ENCODE measurements at places on chromosomes 13 and 19. TPM values are rescaled to one million over a fixed set of nuclear protein-coding genes. Genes with fewer than 3 reads are reported as not detected.

The CD177 gene
- total RNA-seq, result not detected

DNA sequence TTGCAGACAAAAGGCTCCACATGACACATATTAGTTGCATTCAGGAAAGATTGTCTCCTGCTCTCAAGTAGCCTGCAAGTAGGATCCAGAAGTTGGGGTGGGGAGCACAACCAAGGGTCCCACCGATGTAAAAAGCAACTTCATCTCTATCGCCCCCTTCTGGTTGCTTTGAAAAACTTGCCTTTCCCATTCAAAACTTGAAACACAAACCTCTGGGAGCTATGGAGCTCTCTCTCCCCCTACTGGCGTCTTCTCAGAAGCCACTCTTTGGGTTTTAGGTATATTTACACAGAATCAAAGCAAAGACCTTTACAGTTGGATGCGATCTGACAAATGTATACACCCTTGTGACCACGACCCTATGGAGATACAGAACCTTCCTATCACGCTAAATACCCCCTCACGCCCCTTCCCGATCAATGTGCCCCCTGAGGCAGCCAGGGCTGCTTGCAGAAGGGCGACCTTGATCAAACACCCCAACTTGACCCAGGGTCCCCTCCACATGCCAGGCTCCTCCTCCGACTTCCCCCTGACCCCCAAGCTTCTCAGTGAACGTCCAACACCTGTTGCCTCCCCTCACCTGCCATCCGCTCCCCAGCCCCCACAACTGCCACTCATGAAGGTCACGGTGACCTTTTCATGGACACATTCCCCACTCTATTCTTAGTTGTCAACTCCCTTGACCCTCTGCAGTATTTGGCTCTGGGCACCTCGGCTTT, 10.1 kb downstream of the NOSIP start:
- peak overlapping the region; percentile 48 for H3K4me3 ChIP-seq
- no peaks in the 10 kb centered on the region for H3K27me3 ChIP-seq
- peaks cover 24% of the 10 kb centered on the region for H3K36me3 ChIP-seq
- H3K27ac ChIP-seq, result peak overlapping the region; percentile 99
- peaks cover 72% of the 10 kb centered on the region for H3K4me1 ChIP-seq

DNA sequence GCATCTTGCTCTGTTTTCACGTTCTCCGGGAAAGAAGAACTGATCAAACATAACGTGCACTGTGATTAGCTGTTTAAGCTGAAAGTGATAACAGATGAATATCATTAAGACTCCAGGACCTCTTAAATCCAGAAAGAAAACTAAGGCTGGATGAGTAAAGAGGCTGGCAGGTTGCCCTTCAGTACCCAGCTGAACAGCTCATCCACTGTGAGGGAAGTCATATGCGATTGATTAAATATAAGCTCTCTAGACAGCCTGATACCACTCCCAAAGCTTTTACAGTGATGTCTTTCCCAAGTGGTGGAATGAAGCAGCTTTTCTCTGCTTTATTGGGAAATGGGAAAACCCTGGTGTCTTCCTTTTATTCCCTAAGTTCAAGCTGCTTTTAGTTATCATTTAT, 116.9 kb downstream of the EFNB2 start:
- H3K36me3 ChIP-seq, result no peaks in the 10 kb centered on the region
- H3K27ac ChIP-seq, result no peak overlapping the region
- no peak for DNase-seq
- H3K4me1 ChIP-seq, result no peaks in the 10 kb centered on the region
- H3K4me3 ChIP-seq, result no peak overlapping the region
- H3K27me3 ChIP-seq, result peaks cover 2% of the 10 kb centered on the region

GRCh38 chr19:56321254-56321988, 6.8 kb upstream of the ZSCAN5A start:
- no peaks in the 10 kb centered on the region for H3K36me3 ChIP-seq
- no peak overlapping the region for H3K27ac ChIP-seq
- DNase-seq, result no peak
- no peaks in the 10 kb centered on the region for H3K4me1 ChIP-seq
- no peaks in the 10 kb centered on the region for H3K27me3 ChIP-seq

DNA sequence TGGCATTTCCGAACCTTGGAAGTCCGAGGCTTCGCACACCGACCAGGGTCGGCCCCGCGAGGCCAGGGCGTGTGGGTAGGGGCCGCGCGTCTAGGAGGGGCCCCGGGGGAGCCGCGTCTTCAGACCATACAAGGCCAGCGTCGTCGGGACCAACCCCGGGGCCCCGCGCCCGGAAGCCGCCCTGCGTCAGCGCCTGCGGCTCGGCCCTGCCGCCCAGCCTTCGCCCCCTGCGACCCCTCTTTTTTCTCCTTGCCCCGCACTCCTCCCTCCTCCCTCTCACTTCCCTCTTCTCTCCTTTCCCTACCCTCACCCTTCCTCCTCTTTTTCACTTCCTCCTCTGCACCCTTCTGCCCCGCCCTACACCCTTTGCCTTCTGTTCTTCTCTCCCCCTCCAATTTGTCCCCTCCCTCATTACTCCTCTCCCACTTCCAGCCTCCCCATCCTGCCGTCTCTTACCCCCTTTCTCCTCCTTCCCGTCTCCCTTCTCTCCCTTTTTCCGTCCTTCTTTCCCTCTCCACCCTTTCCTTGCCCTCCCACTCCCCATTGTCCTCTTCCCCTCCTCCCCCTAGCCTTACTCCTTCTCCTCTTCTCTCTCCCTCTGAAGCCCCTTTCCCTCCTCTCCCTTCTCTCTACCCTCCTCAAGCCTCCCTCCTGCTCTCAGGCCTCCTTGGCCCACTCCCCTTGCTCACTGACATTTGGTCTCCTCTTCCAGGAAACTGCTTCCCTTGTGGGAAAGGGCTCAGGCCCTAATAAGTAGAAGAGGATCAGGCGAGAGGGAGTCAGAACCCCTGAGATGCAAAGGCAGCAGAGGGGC, 2.2 kb upstream of the PLEKHG2 start:
- H3K4me1 ChIP-seq, result peaks cover 47% of the 10 kb centered on the region
- DNase-seq, result peak; percentile 77
- H3K27ac ChIP-seq, result peak overlapping the region; percentile 96

The VAV1 gene
- total RNA-seq, result 105 TPM

GRCh38 chr19:2740314-2740656, 468 bp upstream of the SLC39A3 start:
- peak overlapping the region; percentile 89 for H3K4me3 ChIP-seq
- H3K27ac ChIP-seq, result no peak overlapping the region

The FFAR1 gene
- not detected for total RNA-seq

DNA sequence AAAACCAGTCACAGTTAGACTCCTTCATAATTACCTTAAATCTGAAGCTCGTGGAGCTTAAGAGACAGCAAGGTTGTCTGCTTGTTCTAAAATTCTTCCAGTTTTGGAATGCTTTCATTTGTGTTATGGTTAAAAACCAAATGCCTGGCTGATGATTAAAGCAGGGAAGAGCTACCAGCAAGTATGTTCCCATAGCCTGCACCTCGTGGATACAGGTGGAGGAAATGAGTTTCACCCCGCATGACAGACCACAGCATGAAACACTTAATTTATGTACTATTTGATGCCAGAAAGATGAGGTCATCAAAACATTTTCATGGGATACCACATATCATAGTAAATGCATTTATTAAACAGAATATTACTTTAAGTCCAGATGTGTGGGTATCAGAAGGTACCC, 416 bp upstream of the DOCK9 start:
- no peak overlapping the region for H3K27ac ChIP-seq
- no peaks in the 10 kb centered on the region for H3K27me3 ChIP-seq
- no peak overlapping the region for H3K4me3 ChIP-seq
- H3K4me1 ChIP-seq, result peaks cover 45% of the 10 kb centered on the region

- DNase-seq, result no peak
- no peaks in the 10 kb centered on the region for H3K27me3 ChIP-seq
- no peaks in the 10 kb centered on the region for H3K4me1 ChIP-seq
- no peaks in the 10 kb centered on the region for H3K36me3 ChIP-seq
- no peak overlapping the region for H3K27ac ChIP-seq
These were observed 190.5 kb downstream of the NDFIP2 start for GRCh38 chr13:79671420-79671819.

All from activated CD4-positive, alpha-beta memory T cell treated with anti-CD3 and anti-CD28 coated beads, Interleukin-2, amount 10 ng/mL, durations not matched to agents 7 days and 5 days (primary cell).